ENCODE measurements at places on chromosomes 4 and X.
A peak's percentile ranks its signal among the peaks of the same experiment; 100 is the strongest.

DNA sequence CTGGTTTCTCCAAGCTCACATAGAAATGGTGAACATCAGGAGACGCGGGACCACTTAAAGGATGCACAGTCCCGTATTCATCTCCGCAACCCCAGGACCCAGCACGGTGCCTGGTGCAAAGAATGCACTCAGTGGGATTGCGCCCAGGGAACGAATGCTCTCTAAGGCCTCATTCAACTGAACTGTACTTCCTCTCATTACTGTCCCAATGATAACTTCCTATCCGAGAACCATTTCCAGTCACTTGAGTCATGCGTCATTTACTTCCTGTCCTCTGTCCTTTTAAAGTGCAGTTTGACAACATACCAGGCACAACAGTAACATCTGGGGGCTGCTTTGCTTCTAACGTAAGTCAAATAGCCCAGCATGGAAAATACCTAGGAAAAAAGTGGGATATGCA is 75.7 kb downstream of the RBM47 start:
- no peak for DNase-seq

DNA sequence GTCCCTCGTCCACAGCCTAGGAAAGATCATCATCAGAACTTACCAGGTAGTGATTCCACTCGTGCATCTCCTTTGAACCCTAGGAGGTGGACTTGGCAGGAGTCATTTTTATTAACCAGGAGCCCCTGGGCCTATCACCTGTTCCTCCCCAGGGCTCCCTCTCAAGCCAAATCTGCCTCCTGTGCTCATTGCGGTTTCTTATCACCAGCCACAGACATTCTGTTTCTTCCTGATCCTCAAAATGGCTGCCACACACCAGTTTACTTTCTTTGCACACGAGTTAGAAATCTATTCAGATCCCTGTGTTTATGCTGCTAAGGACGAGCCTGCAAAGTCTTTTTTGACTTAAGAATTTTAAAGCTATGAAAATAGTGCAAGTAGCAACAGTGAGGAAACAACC is 354.5 kb upstream of the BOD1L1 start:
- no peak for DNase-seq

DNA sequence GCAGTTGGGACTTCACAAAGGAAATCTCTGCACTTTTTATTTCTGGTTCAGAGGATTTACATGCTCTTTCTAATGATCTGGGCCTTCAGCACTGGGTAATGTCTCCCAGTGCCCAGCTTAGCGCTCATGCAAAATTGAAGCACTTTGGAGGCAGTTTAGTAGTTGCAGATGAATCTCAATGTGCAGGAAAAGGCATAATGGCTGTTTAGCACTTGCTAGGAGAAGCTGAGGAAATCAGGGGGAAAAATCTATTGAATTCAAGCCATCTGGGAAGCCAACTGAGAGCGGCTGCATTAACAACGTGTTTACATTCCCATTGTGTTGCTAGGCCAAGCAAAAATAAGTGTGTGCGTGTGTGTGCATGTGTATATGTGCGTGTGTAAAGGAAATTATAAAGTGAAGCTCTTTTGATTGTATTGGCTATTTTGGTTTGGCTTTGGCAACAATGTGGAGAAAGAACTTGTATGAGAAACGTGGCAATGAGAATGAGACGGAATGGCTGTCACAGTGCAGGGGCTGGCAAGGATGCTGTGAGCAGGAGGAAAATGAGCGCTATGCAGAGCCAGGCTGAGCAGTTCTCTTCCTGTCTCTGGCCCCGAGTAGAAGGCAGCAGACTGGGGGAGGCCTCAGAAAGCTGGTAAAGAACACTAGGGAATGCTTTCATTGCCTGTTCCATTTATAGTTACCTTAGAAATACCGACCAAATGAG is 231.5 kb downstream of the UNC5C start:
- peak; percentile 32 for DNase-seq

DNA sequence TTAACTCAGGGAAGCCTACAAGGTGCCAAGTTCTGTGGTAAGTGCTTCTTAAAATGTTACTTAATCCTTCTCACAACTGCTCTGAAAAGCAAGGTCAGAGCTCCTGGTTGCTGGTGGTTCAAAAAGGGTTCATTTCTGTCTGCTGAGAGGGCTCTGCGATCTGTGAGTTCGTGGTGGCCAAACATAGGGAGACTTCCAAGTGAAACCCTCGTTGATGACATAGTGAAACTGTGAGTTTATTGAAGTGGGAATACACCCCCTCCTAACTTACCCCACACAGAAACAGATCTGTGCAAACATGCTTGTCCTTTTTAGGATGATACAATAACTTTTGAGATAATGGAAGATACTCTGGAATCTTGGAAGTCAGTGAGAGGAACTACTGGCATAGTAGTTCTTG is 164.8 kb upstream of the PGRMC2 start:
- no peak for DNase-seq

DNA sequence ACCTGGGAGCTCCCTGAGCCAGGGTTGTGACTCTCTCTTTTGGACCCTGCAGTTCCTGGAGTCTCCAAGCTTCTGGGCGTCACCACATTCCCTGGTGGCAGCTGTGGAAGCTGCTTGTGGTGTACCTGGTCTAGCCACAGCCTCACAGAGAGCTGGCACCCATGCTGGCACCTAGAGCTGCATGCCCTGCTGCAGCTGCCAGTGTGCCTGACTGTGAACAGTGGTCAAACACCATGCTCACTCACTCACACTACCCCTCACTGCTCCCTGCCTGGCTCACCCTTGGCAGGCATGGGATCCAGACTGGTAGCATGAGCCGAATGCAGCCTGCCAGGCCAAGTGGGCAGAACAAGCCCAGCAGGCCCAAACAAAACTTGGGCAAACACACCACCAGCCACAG is 66.6 kb downstream of the NAA11 start:
- DNase-seq = no peak

DNA sequence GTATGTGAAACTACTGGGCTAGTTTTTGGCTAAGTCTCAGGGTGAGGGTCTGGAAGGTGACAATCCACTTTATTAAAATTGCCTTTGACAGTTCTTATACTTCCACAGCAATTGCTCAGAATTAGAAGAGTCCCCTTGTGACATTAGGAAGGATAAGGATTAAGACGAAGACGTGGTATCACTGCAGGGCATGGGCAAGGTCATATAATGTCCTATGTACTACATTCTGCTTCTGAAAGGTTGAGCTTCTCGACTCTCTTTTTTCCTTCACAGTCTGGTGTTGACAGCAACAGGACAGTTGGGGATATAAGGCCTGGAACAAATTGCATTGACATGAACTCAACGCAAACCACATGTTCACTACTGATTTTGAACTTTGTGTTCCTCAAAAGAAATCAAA is 40.9 kb upstream of the PRDM5 start:
- DNase-seq = no peak

DNA sequence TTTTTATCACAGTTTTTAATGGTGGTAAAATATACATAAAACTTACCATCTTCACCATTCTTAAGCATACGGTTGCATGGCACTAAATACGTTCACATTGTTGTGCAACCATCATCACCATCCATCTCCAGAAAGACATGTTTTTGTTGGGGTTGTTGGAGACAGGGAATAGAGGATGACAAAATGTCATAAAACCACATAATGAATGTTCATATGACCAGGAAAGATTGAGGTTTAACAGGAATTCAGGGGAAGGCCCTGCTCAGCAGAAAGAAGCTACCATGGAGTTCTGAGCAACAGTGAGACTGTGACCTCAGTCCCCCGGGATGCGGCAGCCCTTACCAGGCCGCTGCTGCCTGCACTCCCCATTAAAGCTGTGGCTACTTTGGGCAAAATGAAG is 63.9 kb upstream of the TRIM2 start:
- DNase-seq = no peak

DNA sequence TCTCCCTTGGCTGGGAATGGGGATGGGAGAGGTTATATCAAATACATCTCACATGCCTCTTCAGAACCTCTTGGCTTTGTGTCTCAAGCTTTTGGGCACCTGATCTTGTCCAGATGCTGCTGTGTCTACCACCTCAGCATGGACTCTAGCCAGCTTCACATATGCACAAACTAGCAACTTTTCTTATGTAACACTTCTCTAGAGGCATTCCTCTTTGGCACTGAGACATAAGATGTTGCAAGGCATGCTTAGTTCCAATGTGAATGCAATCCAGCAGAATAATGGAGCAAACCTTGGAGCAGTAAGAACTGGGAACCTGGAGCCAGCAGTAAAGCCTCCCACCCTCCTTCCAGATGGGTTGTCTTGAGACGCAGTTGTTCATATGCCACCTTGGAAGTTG is 113.4 kb upstream of the TMEM47 start:
- no peak for DNase-seq

DNA sequence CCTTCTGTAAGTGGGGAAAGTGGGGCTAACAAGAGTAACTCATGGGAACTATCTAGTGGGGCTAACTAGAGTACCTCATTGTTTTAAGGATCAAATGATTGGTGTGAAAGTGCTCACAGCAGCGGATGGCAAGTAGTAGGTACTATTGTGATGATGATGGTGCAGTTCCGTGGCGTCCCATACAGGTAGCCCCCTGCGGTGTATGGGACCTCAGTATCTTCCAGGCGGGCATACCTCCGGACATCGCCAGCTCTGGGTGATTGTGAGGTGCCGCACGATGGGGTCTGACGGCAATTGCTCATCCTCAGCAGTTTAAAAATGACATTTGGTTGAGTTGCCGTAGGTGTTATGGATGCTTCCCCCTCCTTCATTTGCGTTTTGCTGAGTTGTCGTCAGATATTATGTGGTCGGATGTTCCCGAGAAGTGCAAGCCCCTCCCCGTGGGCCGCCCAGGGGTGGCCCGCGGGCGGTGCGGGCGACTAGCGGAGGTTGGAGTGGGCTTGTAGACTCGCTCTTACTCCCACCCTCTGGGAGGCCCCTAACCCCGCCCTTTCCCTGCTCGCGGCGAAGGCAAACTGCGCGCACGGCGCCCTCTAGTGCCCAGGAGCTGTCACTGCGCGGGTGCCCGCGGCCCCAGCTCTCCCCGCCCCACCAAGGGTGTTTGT is 18.3 kb upstream of the GPR101 start:
- peak; percentile 56 for DNase-seq

DNA sequence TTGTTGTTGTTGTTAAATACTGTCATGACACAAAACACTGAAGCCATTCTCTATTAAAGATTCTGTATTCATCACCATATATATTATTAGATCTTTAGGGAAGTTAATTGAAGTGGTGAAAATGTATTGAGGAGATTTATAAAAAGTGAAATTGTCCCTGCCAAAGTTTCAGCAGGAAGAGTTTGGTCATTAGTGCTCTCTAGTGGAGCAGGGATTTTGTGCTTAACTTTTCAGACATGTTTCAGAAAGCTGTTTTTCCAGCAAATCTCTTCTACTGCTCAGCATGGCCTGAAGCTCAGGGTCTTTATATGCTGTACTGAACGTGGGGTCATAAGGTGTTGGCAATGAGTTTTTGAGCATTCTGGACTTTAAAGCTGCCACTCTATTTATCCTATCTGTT is 36.7 kb upstream of the CXXC4 start:
- DNase-seq = no peak

DNA sequence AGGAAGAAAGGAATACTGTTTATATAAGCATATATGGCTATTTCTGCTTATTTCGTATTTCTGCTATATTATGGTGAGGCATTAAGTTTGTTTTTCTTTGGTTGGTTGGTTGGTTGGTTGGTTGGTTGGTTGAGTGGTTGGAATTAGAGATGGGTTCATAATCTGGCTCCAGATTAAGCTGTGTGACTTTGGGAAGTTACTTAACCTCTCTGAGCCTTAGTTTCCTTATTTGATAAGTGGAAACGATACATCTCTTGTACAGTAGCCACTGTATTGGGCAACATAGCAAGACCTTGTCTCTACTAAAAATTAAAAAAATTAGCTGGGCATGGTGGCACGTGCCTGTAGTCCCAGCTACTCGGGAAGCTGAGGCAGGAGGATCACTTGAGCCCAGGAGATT is 46.1 kb upstream of the CEP135 start:
- no peak for DNase-seq

DNA sequence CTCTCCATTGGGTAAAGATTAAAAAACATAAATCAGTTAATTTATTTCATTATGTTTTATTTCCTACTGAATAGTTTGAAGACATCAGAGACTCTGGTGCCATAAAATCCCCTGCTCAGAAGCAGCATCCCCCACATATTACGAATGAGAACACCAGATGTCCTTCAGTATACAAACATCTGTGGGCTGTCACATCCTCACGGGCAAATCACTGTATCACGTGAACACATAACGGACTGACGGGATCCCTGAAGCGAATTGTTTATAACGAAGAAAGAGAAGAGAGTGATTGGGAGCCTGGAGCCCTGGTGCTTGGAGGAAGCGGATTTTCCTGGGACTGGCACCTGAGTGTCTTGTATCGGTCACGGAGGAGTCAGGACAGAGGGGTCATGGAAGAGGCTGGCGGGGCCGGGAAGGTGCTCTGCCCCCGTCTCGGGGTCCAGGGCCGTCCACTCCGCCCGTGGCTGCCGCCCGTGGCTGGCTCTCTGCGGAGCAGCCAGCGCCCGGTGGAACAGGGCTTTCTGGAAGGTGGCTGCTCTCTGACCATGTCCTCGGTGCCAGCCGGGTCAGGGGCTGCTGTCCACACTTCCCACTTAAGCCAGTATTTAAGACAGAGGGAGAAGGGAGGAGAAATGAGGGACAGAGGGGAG is 452.7 kb upstream of the FAT1 start:
- no peak for DNase-seq

- DNase-seq = no peak
Observed at GRCh38 chr4:6815029-6815836, 32.7 kb downstream of the KIAA0232 start.

Measured in NCI-H1092 treated with DMSO at 0.1 percent for 48 hours (cell line).